NCI-H446 (cell line): ENCODE measurements at places on chromosomes 4 and X.

- DNase-seq, result peak; percentile 3
Measured at GRCh38 chrX:49977319-49978090, 55.1 kb downstream of the CLCN5 start.

- no peak for DNase-seq
Measured at GRCh38 chr4:106318511-106318910, 2.2 kb downstream of the AIMP1 start.

GRCh38 chr4:3107691-3108121, 33.2 kb downstream of the HTT start:
- no peak for DNase-seq

- DNase-seq, result no peak
Measured at GRCh38 chr4:101420661-101421060, 73.3 kb upstream of the PPP3CA start.

DNA sequence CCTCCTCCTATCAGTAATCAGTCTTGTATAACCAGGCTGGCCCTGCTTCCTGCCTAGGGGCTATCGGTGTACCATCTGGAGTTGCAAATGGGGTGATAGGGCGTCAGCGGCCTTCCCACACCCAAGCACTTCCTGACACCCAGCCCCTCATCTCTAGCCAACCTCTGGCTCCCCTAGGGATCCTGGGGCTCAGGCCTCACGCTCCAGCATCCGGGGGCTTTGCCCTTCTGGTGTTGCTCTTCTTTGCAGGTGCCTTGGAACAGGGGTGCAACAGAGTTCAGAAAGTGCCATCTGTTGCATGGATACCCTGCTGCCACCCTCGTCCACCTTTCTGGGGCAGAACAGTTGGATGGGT, 4.1 kb downstream of the IL9R start:
- no peak for DNase-seq

- no peak for DNase-seq
Measured at GRCh38 chrX:45747905-45748304, 547.2 kb upstream of the DIPK2B start.

DNA sequence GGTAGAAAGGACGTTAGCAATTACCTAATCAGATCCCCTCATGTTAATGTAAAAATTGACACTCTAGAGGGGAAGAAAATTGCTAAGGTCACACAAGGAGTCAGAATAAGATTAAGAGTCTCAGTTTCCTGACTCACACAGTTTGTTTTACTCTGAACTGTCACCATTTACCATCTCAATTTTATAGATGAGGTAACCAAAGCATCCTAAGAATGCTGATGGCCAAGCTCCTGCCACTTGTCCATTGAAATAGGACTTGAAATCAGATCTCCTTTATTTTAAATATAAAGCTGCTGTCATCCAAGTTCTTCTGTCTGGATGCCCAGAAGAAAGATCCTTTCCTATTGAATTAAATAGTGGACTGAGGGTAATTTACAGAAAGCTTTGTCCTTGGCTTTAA, 114.8 kb upstream of the VAMP7 start:
- DNase-seq, result no peak
